ENCODE measurements at places on chromosomes 16 and 17. TPM values are rescaled to one million over a fixed set of nuclear protein-coding genes. Genes with fewer than 3 reads are reported as not detected.

GRCh38 chr16:53968896-53969295 lies 264.9 kb downstream of the FTO start:
- no peak for DNase-seq

GRCh38 chr17:63841350-63842172 lies 924 bp downstream of the SMARCD2 start:
- DNase-seq, result peak; percentile 88

DNA sequence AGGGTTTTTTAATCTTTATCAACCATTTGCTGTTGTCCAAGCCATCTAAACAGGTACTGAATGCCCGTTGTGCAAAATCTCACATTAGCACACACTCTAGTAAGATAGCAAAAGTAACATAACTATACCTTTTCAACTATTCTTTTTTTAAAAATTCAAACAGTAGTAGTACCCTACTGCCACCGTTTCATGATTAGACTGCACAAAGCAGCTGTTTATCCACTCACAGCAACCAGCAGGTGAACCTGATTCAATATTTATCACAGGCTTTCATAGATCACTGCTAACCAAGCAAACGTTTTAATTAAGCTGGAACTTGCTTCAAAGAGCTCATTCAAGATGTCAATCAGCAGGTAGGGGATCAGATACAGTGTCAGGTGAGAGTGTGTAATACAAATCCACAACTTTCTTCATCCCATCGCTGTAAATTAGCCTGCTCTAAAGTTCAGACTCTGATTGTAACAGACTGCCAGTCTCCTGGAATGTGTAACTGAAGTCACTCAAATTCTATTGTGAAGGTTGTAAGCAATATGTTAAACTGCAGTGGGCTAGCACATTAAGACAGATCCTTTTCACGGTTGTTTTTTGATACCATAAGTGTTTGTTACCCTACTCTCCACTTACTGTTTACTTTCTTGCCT lies 47.3 kb downstream of the BRIP1 start:
- DNase-seq, result no peak

DNA sequence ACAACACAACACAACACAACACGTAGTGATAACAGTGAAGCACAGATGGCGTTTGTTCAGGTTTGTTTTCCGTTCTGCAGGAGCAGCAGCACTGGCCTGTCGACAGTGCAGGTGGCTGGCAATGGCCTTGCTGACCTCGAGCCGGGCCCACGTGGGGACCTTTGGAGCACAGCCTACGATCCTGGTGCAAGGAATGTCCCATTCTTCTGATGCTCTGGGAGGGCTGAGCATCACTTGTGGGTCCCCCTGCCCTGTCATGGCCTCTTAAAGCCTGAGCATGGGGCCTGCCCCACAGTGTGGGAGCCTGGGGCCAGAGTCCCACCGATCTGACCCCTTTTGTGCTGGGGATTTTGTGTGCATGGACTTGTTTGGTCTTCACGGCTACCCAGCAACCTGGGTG lies 6.8 kb downstream of the MAP2K3 start:
- no peak for DNase-seq

Gene TBC1D3C
- not detected for total RNA-seq

Gene KREMEN2
- total RNA-seq, result not detected

GRCh38 chr17:58232707-58233156 lies 5.7 kb upstream of the LPO start:
- DNase-seq, result no peak

DNA sequence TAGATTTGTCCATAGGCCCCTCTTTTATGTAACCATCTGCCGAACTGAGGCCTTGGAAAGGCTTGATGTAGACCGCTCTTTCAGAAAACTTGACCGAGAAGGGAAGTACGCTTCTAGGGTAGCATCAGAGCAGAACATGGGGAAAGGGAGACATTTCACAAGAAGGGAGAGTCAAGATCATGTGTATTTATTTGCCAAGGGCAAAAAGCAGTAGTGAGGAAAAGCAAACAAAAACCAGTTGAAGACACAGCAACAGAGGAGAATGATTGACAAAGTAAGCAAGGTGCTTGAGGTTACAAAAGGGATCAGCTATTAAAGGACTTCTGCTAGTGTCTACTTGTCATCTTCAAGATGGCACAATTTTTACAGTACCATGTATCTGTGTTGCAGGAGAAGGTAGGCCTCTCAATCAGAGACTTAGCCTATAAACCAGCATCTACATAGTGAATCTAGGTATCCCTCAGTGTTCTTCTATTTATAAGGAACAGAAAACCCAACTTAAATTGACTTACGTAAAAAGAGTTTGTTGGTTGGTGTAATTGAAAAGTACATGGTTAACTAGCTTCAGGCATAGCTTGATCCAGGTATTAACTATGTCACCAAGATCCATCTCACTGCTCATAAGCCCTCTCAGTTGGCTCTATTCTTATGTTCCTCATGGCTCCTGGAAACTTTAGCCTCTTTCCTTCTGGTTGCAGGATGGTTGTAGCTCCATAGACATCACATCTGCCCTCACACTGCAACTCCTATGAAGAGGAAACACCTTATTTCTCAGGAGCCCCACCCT lies 288.4 kb downstream of the IRX3 start:
- no peak for DNase-seq

Gene OTOP2
- total RNA-seq, result not detected

All from posterior vena cava (tissue), 2 donors.